Endothelial cell (in vitro differentiated cells): ENCODE measurements at places on chromosomes 3 and 15. TPM values are rescaled to one million over a fixed set of nuclear protein-coding genes. Genes with fewer than 3 reads are reported as not detected.

DNA sequence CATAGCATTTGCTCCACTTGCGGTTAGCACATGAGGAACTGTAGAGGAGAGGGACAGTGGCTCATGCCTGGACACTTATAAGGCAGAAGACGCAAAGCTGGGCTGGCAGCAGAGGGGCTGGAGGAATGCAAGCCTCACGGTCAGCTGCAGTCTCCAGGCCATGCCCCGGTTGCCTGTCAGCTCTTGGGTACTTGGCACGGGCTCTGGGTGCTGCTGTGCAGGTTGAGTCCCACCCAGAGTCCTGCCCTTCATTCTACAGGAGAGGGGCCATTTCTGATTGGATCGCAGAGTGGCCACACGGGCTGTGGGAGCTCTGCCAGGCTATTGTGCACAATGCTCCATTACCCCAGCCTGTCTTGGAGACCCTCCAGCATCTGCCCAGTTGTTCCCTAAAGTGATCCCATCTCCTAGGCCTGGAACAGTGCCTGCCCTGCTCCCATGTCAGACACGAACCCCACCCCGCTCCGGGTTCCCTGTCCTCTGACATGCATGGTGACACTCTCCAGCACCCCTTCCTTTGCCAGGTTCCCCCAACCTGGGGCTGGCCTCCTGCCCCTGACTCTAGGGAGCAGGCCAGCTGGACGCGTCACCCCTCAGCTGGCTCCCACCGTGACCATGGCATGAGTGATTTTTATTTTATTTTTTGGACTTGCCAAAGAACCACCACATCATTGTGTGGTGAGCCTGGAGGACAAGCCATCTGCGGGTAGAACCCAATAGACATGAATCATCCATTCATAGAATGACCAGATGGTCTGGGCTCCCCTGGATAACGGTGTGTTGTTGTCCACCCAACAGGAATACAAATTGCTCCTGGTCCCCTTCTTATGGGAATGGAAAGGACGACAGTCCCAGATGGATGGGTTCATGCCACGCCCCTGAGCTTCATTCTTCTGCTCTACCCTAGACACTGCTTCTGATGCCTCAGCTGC is 51.0 kb upstream of the KLF13 start:
- no peak overlapping the region for H3K4me3 ChIP-seq
- H3K27me3 ChIP-seq = peaks cover 9% of the 10 kb centered on the region
- H3K36me3 ChIP-seq = no peaks in the 10 kb centered on the region
- H3K4me1 ChIP-seq = peaks cover 20% of the 10 kb centered on the region

LMAN1L gene
- total RNA-seq = not detected

- no peaks in the 10 kb centered on the region for H3K4me1 ChIP-seq
- H3K4me3 ChIP-seq = no peak overlapping the region
- no peaks in the 10 kb centered on the region for H3K36me3 ChIP-seq
- H3K27me3 ChIP-seq = peaks cover 2% of the 10 kb centered on the region
Measured at GRCh38 chr3:144831955-144832716, 860.5 kb downstream of the DIPK2A start.

GRCh38 chr3:182979674-182980191 is 605 bp downstream of the DCUN1D1 start:
- peaks cover 9% of the 10 kb centered on the region for H3K36me3 ChIP-seq
- peaks cover 10% of the 10 kb centered on the region for H3K27me3 ChIP-seq
- peak; percentile 51 for DNase-seq
- peak overlapping the region; percentile 98 for H3K4me3 ChIP-seq
- peak overlapping the region; percentile 89 for H3K27ac ChIP-seq

- no peak for DNase-seq
- H3K36me3 ChIP-seq = no peaks in the 10 kb centered on the region
- H3K27me3 ChIP-seq = no peaks in the 10 kb centered on the region
- H3K4me3 ChIP-seq = no peak overlapping the region
Measured at GRCh38 chr3:107816107-107816506, 274.7 kb downstream of the CD47 start.

VIPR1 gene
- 5.4 TPM for total RNA-seq

- H3K36me3 ChIP-seq = no peaks in the 10 kb centered on the region
- no peak overlapping the region for H3K27ac ChIP-seq
- H3K4me1 ChIP-seq = no peaks in the 10 kb centered on the region
- no peaks in the 10 kb centered on the region for H3K27me3 ChIP-seq
- H3K4me3 ChIP-seq = no peak overlapping the region
- no peak for DNase-seq
Measured at GRCh38 chr3:168002786-168003368, 92.8 kb downstream of the GOLIM4 start.

- H3K36me3 ChIP-seq = peaks cover 4% of the 10 kb centered on the region
- peaks cover 11% of the 10 kb centered on the region for H3K27me3 ChIP-seq
- peak overlapping the region; percentile 80 for H3K27ac ChIP-seq
- no peak for DNase-seq
- H3K4me3 ChIP-seq = peak overlapping the region; percentile 94
- peaks cover 38% of the 10 kb centered on the region for H3K4me1 ChIP-seq
Measured at GRCh38 chr3:45689787-45690145, 570 bp downstream of the SACM1L start.

DNA sequence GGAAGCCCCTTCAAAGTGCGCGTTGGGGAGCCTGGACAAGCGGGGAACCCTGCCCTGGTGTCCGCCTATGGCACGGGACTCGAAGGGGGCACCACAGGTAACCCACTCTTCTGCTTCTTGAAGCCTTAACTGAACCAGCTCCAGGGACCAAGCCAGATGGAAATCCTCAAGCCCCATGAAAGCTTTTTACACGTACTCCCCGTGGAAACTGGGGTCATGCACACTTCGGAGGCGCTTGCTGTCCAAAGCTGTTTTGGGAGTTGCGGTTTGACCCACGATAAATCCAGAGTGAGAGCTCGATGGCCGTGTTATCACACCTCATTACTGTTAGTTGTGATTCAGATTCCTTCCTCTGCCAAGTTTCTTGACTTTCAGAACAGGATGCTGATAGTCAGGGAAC is 47.5 kb downstream of the DNASE1L3 start:
- no peak for DNase-seq
- no peak overlapping the region for H3K27ac ChIP-seq
- peaks cover 2% of the 10 kb centered on the region for H3K4me1 ChIP-seq
- peak overlapping the region; percentile 51 for H3K4me3 ChIP-seq
- H3K27me3 ChIP-seq = peaks cover 8% of the 10 kb centered on the region
